Right lobe of liver (tissue), 6 donors: ENCODE measurements at places on chromosomes 7 and 10. TPM values are rescaled to one million over a fixed set of nuclear protein-coding genes. Genes with fewer than 3 reads are reported as not detected.

DNA sequence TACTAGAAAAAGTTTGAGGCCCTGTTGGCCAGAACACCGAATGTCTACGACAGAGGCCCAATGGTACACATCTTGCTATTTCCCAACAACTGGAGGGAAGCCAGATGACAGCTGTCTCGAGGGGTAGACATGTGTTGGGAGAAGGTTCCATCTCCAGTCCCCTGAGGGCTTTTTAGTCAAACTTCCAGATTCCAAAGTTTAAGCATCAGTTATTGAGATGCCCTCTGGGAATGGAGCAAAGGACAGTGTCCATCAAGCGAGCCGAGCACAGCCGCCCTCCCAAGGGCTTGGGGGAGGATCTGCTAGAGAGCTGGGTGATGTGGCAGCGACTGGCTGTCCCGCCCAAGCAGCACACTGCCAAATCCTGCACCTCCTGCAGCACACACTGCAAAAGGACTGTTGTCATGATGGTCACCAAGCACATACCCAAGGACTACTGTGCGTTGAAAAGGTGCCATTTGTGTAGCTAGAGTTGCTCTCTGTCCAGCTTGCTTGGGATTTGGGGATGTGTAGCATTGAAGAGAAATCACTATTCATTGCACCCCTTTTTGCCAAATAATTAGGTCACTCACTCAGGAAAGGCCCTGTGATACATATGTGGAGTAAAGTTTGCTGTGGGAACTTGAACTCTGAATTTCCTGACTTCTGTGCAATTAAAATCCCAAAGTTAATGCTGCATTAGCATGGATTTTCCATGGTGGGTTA is 164.6 kb downstream of the TRIL start:
- H3K4me1 ChIP-seq = no peaks in the 10 kb centered on the region
- DNase-seq = no peak
- H3K36me3 ChIP-seq = no peaks in the 10 kb centered on the region

DNA sequence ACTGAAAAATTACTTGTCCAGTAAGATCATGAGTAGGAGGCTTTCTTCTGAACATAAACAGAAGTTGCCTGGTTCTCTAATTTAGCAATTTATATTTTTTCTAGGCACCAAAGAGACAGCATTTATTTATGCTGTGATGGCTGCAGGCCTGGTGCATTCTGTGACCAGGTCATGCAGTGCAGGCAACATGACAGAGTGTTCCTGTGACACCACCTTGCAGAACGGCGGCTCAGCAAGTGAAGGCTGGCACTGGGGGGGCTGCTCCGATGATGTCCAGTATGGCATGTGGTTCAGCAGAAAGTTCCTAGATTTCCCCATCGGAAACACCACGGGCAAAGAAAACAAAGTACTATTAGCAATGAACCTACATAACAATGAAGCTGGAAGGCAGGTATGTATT is 2.8 kb downstream of the WNT16 start:
- H3K4me3 ChIP-seq = no peak overlapping the region
- H3K36me3 ChIP-seq = no peaks in the 10 kb centered on the region
- peaks cover 17% of the 10 kb centered on the region for H3K27me3 ChIP-seq
- peaks cover 10% of the 10 kb centered on the region for H3K4me1 ChIP-seq

GRCh38 chr10:6009150-6009549 is 31.8 kb upstream of the IL15RA start:
- peak overlapping the region; percentile 36 for H3K27ac ChIP-seq
- no peak overlapping the region for H3K4me3 ChIP-seq
- no peak for DNase-seq
- no peaks in the 10 kb centered on the region for H3K27me3 ChIP-seq
- H3K36me3 ChIP-seq = no peaks in the 10 kb centered on the region

- no peak overlapping the region for H3K4me3 ChIP-seq
- no peaks in the 10 kb centered on the region for H3K36me3 ChIP-seq
- no peaks in the 10 kb centered on the region for H3K27me3 ChIP-seq
- no peak overlapping the region for H3K27ac ChIP-seq
- no peaks in the 10 kb centered on the region for H3K4me1 ChIP-seq
Measured at GRCh38 chr10:121043124-121043849, 192.1 kb downstream of the WDR11 start.

DNA sequence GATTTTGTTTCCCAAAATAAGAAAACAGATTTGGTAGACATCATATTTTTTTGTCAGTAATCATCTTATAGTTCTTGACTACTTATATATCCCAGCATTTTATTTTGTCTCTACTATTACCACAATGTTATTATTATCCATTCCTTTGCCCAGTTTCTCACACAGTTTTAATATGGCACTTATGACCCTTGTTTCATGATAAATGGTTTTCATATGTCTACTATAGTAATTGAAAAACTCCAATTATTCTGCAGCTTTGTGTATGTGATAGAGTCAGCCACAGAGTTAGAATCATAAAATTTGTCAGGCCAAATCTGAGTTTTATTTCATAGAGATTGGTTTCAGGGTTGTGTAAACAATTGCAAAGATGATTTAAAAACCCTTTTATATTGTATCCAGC is 203.9 kb downstream of the MALRD1 start:
- H3K4me3 ChIP-seq = no peak overlapping the region
- H3K27ac ChIP-seq = no peak overlapping the region
- no peaks in the 10 kb centered on the region for H3K4me1 ChIP-seq
- no peaks in the 10 kb centered on the region for H3K27me3 ChIP-seq
- no peak for DNase-seq

GRCh38 chr10:86227501-86228258 is 138.9 kb downstream of the GRID1 start:
- no peaks in the 10 kb centered on the region for H3K4me1 ChIP-seq
- H3K4me3 ChIP-seq = no peak overlapping the region
- H3K36me3 ChIP-seq = no peaks in the 10 kb centered on the region
- H3K27me3 ChIP-seq = no peaks in the 10 kb centered on the region

- H3K27ac ChIP-seq = no peak overlapping the region
- H3K27me3 ChIP-seq = no peaks in the 10 kb centered on the region
- no peaks in the 10 kb centered on the region for H3K36me3 ChIP-seq
- no peak for DNase-seq
- H3K4me1 ChIP-seq = no peaks in the 10 kb centered on the region
Measured at GRCh38 chr10:84634636-84635035, 306.2 kb downstream of the CCSER2 start.

- H3K4me3 ChIP-seq = no peak overlapping the region
- no peaks in the 10 kb centered on the region for H3K36me3 ChIP-seq
- H3K27me3 ChIP-seq = no peaks in the 10 kb centered on the region
- H3K27ac ChIP-seq = no peak overlapping the region
Measured at GRCh38 chr7:1754345-1754908, 84.3 kb downstream of the ELFN1 start.

DNA sequence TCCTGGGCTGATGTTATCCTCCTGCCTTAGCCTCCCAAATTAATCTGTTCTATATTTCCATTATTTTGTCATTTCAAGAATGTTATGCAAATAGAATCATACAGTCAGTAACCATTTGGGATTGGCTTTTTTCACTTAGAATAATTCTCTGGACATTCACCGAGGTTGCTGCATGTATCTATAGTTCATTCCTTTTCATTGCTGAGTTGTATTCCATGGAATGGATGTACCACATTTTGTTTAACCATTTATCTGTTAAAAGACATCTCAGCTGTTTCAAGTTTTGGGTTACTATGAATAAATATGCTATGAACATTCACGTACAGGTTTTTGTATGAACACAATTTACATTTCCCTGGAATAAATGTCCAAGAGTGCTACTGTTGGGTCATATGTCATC is 44.9 kb downstream of the ARHGAP21 start:
- no peaks in the 10 kb centered on the region for H3K36me3 ChIP-seq
- no peak overlapping the region for H3K4me3 ChIP-seq
- H3K27me3 ChIP-seq = no peaks in the 10 kb centered on the region
- H3K4me1 ChIP-seq = no peaks in the 10 kb centered on the region
- no peak for DNase-seq

- H3K27me3 ChIP-seq = no peaks in the 10 kb centered on the region
- H3K36me3 ChIP-seq = no peaks in the 10 kb centered on the region
- no peak for DNase-seq
- no peak overlapping the region for H3K27ac ChIP-seq
- peaks cover 7% of the 10 kb centered on the region for H3K4me1 ChIP-seq
Measured at GRCh38 chr10:92727550-92727949, 37.8 kb downstream of the HHEX start.

Gene C10orf53
- not detected for total RNA-seq

Gene OPALIN
- total RNA-seq = not detected

Gene BICC1
- total RNA-seq = 9.0 TPM

Gene MBL2
- 112 TPM for total RNA-seq

Gene EPHA1
- 15.0 TPM for total RNA-seq

Gene NRCAM
- 1.9 TPM for total RNA-seq
